ENCODE measurements at places on chromosomes 5 and 9. TPM values are rescaled to one million over a fixed set of nuclear protein-coding genes. Genes with fewer than 3 reads are reported as not detected.

Gene ZCCHC9
- total RNA-seq, result 22.5 TPM

Gene PURA
- 9.2 TPM for total RNA-seq

Gene IRX1
- 0.14 TPM for total RNA-seq

Gene STRBP
- total RNA-seq, result 13.1 TPM

- no peaks in the 10 kb centered on the region for H3K27me3 ChIP-seq
- H3K4me1 ChIP-seq, result no peaks in the 10 kb centered on the region
- no peak for DNase-seq
- H3K4me3 ChIP-seq, result no peak overlapping the region
- no peak overlapping the region for H3K27ac ChIP-seq
- no peaks in the 10 kb centered on the region for H3K36me3 ChIP-seq
These were observed 57.6 kb downstream of the PRRC1 start for GRCh38 chr5:127574852-127575679.

GRCh38 chr9:27626244-27627187 is 53.2 kb upstream of the C9orf72 start:
- no peak overlapping the region for H3K27ac ChIP-seq
- H3K4me3 ChIP-seq, result no peak overlapping the region
- no peak for DNase-seq
- H3K4me1 ChIP-seq, result no peaks in the 10 kb centered on the region

- peaks cover 24% of the 10 kb centered on the region for H3K36me3 ChIP-seq
- peaks cover 7% of the 10 kb centered on the region for H3K4me1 ChIP-seq
- DNase-seq, result no peak
- H3K27me3 ChIP-seq, result no peaks in the 10 kb centered on the region
- no peak overlapping the region for H3K27ac ChIP-seq
These were observed 4.2 kb downstream of the SURF6 start for GRCh38 chr9:133331641-133332380.

DNA sequence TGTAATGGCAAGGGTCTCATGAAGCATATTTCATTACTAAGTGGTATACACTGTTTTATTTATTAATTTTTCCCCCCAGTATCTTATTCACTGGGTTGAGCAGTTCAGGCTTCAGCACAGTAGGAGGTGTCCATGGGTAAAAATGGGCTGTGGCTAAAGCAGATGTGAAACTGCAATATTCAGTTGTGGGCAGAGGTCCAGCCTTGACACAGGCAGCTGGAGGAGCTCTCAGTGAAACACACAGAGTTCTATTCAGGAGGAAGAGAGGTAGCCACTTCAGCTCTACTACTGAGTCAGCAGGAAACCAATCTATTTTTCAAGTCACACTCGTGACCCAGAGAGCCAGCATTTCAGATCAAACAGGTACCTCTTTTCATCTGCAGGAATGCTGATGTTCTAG is 418.3 kb downstream of the CDH10 start:
- peak; percentile 12 for DNase-seq
- H3K27ac ChIP-seq, result no peak overlapping the region
- H3K27me3 ChIP-seq, result no peaks in the 10 kb centered on the region
- H3K36me3 ChIP-seq, result no peaks in the 10 kb centered on the region
- peaks cover 3% of the 10 kb centered on the region for H3K4me1 ChIP-seq
